ENCODE measurements at places on chromosomes 7 and 10.

DNA sequence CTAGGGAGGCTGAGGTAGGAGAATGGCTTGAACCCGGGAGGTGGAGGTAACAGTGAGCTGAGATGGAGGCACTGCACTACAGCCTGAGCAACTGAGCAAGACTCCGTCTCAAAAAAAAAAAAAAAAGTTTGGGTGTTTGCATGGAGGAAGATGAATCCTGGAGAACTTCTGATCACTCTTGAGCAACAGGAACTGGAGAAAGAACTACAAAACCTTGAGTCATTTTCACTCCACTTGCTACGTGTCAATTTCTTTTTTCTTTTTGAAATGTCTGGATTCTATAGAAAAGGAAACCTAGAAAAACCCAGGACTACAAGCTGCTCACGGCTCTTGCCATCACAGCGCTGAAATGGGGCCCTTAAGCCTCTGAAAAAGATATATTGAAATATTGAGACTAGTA lies 189.6 kb upstream of the NRP1 start:
- DNase-seq, result no peak

- DNase-seq, result no peak
These were observed 4.6 kb downstream of the TET1 start for GRCh38 chr10:68564712-68565111.

- peak; percentile 97 for DNase-seq
These were observed at the start of gene MTERF1 for GRCh38 chr7:91880413-91881241. MTERF1 (minus strand) TSS chr7:91880702; CDS start chr7:91880083, 619 bp downstream.

- no peak for DNase-seq
These were observed 23.0 kb upstream of the CDHR3 start for GRCh38 chr7:105940109-105940508.

DNA sequence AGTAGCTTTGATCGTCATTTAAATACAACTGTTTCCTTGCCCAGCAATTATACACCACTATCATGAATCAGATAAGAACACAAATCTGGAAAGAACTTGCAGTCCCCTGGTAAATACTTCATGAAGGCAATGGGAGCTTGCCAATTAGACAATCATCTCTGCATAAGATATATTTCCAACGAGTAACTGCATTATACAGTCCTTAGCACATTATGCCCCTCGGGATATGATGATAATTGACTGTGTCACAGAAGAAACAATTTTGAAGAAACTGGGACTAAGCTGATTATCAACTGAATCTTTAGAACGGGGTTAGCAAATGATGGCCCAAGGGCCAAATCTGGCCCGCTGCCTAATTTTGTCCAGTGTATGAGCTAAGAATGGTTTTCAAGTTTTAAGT lies 155.7 kb downstream of the TRIL start:
- no peak for DNase-seq

DNA sequence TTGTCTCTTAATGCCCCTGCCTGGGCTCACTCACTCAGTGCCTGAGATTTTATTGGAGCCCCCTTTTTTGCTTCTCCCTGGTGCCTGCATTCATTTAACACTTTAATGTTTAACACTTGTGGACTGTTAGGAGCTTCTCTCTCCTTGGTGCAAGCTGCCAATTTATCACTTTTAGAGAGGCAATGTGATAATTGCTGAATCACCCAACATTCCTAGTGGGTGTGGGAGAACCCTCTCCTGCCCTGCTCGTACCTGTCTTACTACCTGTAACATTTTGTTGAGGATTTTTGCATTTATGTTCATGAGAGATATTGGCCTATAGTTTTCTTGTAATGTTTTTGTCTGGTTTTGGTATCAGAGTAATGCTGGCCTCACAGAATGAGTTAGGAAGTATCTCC lies 13.2 kb downstream of the STAM start:
- DNase-seq, result no peak
